ENCODE measurements at places on chromosomes 16 and 17.

DNA sequence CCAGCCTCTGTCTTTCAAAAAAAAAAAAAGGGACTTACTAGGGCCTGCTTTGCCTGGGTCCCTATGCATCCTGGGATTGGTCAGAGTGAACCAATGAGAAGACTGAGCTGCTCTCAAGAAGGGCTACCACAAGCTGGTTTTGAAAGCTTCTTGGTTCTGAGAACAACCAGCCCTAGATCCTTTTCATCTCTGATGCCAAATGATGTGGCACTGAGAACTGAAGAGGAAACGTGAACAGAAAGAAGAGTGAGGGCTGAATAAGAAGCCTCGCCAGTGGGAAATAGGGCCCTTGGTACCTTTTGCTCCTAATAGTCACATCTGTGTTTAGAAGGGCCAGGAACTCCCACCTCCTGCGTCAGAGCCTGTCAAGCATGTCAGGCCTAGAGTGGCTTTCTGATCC, 10.7 kb downstream of the TACO1 start:
- DNase-seq: no peak

- DNase-seq: no peak
Observed at GRCh38 chr16:30356401-30357084, 1.4 kb upstream of the CD2BP2 start.

DNA sequence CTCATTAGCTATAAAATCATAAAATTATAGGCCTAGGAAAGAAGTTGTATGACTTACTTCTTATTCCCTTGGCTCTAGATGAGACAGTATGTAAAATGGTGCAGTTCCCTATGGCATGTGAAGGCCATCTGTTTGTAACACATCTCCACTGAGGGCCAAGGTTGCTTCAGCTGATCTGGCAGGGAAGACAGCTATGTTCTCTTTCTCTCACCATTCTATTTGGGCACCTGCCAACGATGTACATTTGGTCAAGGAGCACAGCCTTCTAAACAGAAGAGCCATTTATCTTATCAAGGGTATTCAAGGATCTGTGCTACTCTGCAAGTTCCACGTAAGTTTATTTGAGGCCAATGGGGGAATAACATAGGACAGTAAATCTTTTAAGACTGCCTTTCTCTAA, 129.8 kb upstream of the TOM1L1 start:
- DNase-seq: no peak

- peak; percentile 31 for DNase-seq
Observed at GRCh38 chr17:10094797-10095196, 103.6 kb downstream of the GAS7 start.

DNA sequence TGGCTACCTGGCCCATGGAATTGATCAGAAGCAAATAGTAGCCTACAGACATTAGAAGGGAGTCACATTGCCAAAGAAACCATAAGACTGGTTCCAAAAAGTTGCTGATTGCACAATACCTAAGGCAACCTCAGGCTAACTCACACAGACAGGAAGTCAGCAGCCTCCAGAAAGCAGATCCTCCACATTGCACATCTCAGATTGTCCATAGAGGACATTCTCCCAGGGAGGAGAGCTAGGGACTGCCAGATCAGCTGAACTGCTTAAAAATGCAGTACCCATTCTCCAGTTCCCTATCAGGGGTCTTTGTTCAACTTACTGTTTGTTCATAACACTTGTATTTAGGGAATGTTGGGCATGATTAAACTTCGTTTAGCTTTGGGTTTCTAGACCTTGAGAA, 4.2 kb downstream of the CCL3 start:
- DNase-seq: no peak

- DNase-seq: no peak
Observed at GRCh38 chr17:29844339-29845048, 85.5 kb downstream of the SSH2 start.

All from lung microvascular endothelial cell (primary cell).